Common myeloid progenitor, CD34-positive (primary cell): ENCODE measurements at places on chromosomes 2 and 18.

DNA sequence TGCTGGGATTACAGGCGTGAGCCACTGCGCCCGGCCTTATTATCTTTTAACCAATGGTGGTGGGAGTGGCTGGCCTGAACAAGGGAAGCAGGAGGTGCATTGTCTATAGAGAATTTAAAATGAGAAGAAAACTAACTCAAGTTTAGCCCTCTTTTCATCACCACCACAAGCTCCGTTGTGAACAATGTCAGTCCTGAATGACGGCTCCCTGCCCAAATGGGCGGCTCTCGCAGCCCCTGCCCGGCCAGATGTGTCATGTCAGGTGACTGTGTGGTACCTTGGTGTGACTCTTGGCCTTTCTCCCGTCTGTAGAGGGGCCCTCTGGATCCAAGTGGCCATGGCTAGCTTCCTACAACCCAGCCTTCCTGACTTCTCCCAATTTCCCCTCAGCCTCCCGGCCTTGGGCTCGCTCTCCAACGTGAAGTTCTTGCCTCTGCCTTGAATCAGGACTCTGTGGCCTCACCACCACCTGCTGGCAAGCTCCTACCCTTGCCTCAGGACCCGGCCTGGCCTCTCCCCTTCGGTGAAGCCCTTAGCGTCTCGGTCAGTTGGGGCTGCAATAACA lies 67.6 kb downstream of the LONRF2 start:
- DNase-seq, result no peak
- no peaks in the 10 kb centered on the region for H3K36me3 ChIP-seq
- H3K4me3 ChIP-seq, result no peak overlapping the region
- H3K4me1 ChIP-seq, result no peaks in the 10 kb centered on the region

DNA sequence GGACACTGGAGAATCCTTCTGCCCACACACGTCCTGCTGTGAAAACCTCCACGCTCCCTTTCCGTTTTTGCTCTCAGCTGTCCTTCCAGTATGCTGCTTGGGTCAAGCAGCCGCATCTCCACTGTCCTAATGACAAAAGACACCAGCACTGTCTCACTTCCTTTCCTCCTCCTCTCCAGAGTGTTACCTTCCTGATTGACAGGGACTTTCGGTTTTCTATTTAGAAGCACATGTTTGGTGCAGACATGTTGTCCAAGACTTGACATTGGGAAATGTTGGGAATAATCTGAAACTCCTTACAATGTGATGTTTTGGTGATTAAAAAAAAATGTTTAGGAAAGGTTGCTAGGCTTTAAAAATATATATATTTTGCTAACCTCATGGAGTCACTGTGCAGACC lies 226.6 kb downstream of the FAM210A start:
- no peak overlapping the region for H3K27ac ChIP-seq
- H3K27me3 ChIP-seq, result no peaks in the 10 kb centered on the region
- no peaks in the 10 kb centered on the region for H3K4me1 ChIP-seq
- DNase-seq, result no peak
- H3K36me3 ChIP-seq, result no peaks in the 10 kb centered on the region

DNA sequence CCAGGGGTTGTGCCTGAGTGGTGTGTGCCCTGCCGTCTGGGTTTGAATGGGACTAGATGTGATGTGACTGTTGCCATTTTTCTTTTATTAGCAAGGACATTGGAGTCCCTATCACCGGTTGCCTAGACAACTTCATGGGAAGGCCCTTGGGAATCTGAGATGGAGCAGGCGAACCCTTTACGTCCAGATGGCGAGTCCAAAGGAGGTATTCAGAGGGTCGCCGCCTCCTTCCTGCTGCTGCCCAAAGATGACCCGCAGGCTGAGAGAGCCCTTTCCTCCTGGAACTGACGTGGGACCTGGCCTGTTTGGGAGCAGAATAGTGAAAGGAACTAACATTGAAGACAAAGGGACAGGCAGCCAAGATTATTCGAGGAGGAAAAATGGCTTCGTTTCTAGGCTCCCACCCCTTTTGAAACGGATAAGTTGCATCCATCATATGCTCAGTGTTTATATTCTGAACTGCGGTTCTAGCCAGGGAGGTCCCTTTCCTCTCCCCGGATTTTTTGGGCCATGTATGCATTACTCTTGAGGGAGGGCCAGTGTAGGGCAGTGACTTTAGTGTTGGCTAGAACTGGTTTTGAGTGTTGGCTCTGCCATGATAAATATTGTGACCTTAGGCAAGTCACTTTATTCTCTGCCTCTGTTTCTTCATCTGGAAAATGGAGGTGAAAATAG lies 673 bp downstream of the CENPO start:
- peaks cover 30% of the 10 kb centered on the region for H3K36me3 ChIP-seq
- DNase-seq, result no peak
- H3K4me1 ChIP-seq, result peaks cover 14% of the 10 kb centered on the region
- no peaks in the 10 kb centered on the region for H3K27me3 ChIP-seq

- H3K4me3 ChIP-seq, result peak overlapping the region; percentile 26
- DNase-seq, result peak; percentile 33
- H3K4me1 ChIP-seq, result no peaks in the 10 kb centered on the region
- H3K27me3 ChIP-seq, result no peaks in the 10 kb centered on the region
- no peak overlapping the region for H3K27ac ChIP-seq
- H3K36me3 ChIP-seq, result no peaks in the 10 kb centered on the region
These were observed 1027.7 kb upstream of the ZEB2 start for GRCh38 chr2:145547620-145548019.

DNA sequence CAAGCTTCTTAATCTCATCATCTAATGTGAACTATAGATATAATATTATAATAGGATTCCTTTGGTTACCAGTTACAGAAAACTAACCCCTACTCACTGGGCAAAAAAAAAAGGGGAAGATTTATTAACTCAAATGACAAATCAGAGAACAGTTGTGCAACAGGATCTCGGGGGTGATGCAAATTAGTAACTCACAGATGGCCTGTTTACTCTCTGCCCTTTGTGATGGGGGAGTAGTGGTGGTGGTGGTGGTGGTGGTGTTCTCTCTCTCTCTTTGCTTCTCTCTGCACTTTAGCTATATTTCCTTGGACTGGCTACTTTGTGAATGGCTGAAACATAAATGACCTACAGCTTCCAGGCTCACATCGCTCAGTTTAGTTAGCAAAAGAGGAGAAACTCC lies 59.0 kb downstream of the TMEM247 start:
- no peak overlapping the region for H3K4me3 ChIP-seq
- H3K4me1 ChIP-seq, result peaks cover 65% of the 10 kb centered on the region
- H3K27me3 ChIP-seq, result no peaks in the 10 kb centered on the region
- peak; percentile 78 for DNase-seq

DNA sequence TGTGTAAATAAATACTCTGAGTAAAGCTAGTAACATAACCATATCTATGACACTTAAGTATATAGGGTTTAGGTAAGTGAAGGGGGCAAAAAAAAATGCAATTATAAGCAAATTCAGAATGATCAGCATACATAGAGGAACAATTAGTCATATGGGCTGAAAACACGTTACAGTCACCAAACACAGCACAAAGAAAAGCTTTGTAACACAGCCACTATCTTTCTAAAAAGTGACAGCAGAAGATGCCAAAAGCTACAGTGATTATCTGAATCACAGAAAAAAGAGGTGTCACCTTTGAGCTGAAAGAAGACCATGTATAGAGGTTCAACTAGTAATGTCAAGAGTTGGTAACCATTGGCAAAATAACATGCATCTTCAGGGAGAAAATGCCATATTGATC lies 115.5 kb downstream of the ERBB4 start:
- no peaks in the 10 kb centered on the region for H3K36me3 ChIP-seq
- no peaks in the 10 kb centered on the region for H3K4me1 ChIP-seq
- H3K27me3 ChIP-seq, result no peaks in the 10 kb centered on the region
- no peak overlapping the region for H3K4me3 ChIP-seq
- DNase-seq, result no peak

GRCh38 chr2:238239543-238239862 lies 335 bp downstream of the HES6 start:
- H3K27me3 ChIP-seq, result peaks cover 66% of the 10 kb centered on the region
- H3K27ac ChIP-seq, result no peak overlapping the region
- H3K36me3 ChIP-seq, result peaks cover 2% of the 10 kb centered on the region
- DNase-seq, result no peak
- peak overlapping the region; percentile 59 for H3K4me3 ChIP-seq

- no peak for DNase-seq
- H3K27ac ChIP-seq, result no peak overlapping the region
- no peak overlapping the region for H3K4me3 ChIP-seq
- H3K27me3 ChIP-seq, result no peaks in the 10 kb centered on the region
- H3K4me1 ChIP-seq, result no peaks in the 10 kb centered on the region
- H3K36me3 ChIP-seq, result no peaks in the 10 kb centered on the region
These were observed 145.4 kb upstream of the ZNF804A start for GRCh38 chr2:184452907-184453306.

DNA sequence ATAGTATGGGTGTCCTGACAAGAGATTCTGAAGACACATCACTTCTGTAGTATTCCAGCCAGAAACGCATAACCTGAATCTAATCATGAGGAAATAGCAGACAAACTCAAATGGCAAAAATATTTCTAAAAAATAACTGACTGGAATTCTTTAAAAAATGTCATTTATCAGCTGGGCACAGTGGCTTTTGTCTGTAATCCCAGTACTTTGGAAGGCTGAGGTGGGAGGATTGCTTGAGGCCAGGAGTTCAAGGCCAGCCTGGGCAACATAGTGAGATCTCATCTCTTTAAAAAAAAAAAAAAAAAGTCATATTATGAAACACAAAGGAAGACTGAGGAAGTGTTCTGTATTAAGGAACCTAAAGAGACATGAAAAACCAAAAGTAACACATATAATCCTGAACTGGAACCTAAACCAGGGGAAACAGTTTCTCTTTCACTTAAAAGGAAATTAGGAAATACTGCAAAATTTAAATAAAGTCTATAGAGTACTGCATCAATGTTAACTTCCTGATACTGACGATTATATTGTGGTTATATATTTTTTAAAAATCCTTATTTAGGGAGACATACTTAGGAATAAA lies 29.9 kb downstream of the SESTD1 start:
- H3K4me3 ChIP-seq, result peak overlapping the region; percentile 30
- DNase-seq, result no peak
- no peaks in the 10 kb centered on the region for H3K27me3 ChIP-seq
- no peaks in the 10 kb centered on the region for H3K4me1 ChIP-seq
- H3K36me3 ChIP-seq, result no peaks in the 10 kb centered on the region

DNA sequence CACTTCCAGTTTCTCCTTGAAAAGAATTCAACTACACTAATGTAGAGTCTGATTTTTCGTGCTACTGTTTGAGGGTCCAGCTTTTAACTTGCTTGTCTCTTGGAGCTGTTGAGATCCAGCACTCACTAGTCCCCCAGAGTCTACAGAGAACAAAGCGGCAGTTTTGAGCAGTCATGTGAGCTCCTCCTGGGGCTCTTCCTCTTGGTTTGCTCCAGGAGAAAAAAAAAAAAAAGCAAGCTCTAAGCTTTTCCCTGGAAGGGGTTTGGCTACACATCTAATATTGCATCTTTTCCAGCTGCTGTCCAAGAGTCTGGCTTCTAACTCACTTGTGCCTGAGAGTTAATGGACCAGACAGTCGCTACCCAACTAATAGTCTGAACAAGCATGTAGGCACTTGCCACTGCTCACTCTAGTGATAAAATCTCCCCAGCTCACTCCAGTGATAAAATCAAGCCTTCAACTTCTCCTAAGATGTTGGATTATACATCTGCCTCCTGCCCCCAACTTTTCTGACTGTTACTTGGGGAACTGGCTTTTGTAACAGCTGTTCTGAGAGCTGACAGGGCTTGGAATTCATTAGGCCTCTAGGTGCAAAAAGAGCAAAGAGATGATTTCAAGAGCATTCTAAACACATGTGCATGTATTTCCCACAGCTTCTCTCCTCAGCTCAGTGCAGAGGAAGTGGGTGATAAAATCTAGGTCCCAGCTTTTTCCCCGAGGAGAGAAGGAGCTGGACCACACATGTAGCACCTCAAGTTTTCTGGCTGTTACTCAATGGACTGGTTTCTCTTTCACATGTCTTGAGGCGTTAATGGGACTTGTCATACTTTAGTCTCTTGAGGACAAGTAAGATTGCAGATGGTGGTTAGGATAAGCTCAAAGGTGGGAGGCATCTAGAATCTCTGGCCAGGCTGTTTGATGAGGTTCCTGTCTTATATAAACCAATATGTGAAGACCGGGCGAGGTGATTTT lies 750.5 kb downstream of the LRP1B start:
- no peaks in the 10 kb centered on the region for H3K36me3 ChIP-seq
- H3K27ac ChIP-seq, result no peak overlapping the region
- H3K27me3 ChIP-seq, result no peaks in the 10 kb centered on the region
- no peak for DNase-seq
